ENCODE measurements at places on chromosomes 12 and 14.
A peak's percentile ranks its signal among the peaks of the same experiment; 100 is the strongest.

- no peak for DNase-seq
Observed at GRCh38 chr12:122518908-122519307, 7.8 kb downstream of the RSRC2 start.

- DNase-seq = no peak
Observed at GRCh38 chr12:124240493-124240892, 54.4 kb upstream of the RFLNA start.

DNA sequence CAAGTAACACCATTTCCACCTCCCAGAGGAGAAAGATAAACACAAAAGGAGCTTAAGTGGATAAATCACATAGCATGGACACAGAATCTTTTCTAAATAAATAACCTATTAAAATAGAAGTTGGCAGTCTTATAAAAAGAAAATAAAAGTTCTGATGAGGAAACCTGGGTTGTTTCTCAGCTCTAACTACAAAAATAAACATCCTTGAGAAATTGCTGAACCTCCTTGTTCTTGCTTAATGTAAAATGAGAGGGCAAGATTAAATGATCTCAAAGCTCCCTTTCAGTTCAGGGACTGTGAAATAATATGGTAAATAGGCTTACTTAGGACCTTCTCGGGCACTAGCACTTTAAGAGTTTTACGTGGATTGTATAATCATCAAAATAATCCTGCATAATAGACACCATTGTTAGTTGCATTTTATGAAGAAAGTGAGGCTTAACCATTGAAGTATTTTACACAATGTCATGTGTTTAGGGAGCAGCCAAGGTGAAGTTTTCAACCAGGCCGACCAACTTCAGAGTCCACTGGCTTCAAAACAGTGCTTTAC, 214.0 kb upstream of the NOVA1 start:
- no peak for DNase-seq

DNA sequence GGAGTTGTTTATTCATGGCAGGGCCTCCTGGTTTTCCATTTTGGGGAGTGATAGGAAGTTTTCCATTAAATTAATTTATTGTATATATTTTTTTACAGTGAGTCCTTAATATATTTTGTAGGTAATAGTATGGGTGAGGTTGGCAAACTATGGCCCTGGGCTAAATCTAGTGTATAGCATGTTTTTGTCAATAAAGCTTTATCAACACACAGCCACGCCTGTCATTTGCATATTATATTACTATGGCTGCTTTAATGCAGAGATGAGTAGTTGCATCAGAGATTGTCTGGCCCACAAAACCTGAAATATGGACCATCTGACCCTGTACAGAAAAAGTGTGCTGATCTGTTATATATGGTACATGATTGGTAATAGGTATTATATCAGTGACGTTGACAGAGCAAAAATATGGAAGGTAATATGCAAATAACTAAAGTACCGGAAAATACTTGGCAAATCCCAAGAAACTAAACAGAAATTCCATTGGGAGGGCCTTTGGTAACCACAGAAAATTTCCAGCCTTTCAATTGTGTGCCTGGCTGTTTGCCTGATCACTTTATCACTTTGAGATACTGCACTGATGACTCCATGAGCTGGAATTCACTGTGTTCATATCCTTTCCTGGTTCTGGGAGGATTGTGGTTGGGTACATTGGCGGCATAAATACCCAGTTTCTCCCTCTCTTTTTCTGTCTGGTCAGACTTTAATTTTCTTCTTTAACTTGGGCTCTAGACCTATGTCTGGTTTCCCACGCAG, 61.7 kb upstream of the RFLNA start:
- no peak for DNase-seq

DNA sequence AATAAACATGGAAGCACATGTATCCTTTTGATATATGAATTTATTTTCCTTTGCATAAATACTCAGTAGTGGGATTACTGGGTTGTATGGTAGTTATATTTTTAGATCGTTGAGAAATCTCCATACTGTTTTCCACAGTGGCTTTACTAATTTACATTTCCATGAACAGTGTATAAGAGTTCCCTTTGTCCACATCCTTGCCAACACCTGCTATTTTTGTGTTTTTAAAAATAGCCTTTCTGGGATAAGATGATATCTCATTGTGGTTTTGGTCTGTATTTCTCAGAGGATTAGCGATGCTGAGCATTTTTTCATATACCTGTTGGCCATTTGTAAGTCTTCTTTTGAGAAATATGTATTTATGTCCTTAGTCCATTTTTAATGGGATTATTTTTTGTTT, 329.2 kb upstream of the KITLG start:
- no peak for DNase-seq

DNA sequence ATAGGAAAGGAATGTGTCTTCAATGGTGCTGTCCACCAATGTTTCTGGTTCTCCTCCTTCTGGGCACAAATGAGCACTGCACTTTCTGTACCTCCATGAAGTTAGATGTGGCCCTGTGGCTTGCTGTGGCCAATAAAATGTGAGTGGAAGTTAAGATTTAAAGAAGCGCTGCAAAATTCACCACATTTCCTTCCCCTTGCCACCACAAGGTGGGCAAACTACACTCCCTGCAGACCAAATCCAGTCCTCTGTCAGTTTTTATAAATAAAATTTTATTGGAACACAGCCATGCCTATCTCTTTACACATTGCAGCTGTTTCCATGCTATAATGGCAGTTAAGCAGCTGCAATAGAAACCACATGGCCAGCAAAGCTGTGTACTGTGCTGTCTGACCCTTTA, 141.4 kb upstream of the TMPO start:
- no peak for DNase-seq

DNA sequence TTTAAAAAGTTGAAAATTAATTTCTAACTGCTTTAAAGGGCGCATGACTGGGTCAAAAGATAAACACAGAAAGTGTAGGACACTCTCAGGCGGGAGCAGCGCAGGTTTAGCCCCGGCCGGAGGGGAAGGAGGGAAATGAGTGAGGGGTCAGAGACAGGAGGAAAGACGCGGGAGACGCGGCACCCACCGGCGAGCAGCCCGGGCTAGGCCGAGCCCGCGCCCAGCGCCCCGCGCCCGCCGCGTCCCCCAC, 591 bp downstream of the GXYLT1 start:
- no peak for DNase-seq

DNA sequence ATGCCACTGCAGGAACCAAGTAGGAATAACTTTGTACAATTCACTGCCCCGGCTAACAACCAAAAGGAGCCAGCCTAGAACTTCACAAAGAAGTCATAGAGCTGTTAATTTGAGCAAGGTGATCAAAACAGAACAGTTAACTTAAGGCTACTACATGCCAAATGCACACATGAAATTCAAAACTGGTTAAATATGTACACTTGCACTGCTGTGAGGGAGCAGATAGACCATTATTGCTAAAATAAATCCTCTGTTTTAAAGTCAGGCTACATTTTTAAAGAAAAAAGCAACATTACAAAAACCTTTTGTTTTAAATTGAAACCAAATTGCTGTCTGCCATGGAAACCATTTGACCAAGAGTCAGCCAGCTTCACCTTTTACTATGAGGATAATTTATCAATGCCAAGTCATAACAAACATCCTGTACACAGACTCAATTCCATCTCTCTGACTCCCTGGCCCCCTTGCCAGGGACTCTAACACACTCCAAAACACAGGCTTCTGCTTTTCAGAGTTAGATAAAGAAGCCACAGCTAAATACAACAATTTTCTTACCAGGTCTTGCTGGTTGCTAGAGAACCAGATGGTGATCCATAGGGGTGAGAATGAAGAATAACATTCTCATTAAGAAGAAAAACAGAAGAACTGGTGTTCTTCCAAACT, 84.0 kb downstream of the LRP6 start:
- no peak for DNase-seq

DNA sequence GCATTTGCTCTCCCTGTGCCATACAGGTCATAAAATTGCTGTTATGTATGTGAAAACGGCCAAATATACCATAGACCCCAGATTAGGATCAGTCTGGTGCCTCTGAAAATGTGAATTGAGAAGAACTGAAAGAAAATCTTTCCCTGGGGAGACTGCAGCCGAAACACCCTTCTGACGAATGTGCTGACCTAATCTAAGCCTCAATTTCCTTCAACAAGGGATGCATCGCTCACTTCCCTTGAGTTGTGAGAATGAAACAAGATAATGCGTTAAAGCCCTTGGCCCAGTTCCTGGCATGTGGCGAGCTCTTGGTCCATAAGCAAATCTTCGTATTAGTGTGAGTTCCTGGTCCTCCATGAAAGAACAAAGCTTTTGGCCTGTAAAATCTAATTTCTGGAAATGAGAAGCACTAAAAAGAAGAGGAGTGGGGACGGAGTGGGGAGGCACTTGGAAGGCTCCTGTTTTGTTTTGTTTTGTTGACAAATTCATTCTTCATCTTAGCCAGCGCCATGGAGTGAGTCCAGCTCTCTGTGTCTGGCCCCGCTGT, 49.5 kb upstream of the RTRAF start:
- DNase-seq = no peak

- no peak for DNase-seq
Observed at GRCh38 chr12:56874821-56875220, 59.4 kb downstream of the SDR9C7 start.

DNA sequence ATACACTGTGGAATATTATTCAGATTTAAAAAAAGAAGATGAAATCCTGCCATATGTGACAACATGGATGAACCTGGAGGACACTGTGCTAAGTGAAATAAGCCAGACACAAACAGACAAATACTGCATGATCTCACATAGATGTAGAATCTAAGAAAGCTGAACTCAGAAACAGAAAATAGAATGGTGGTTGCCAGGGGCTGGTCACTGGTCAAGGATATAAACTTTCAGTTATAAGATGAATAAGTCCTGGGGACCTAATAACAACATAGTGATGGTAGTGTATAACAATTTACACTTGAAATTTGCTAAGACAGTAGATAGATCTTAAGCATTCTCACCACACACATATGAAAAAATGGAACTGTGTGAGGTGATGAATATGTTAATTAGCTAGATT, 161.3 kb upstream of the TMCC3 start:
- DNase-seq = no peak

- DNase-seq = peak; percentile 81
Observed at GRCh38 chr12:124774462-124775167, 89.0 kb downstream of the SCARB1 start.

- no peak for DNase-seq
Observed at GRCh38 chr14:30443368-30444007, 115.5 kb upstream of the G2E3 start.

GRCh38 chr14:75059642-75060041, 4.2 kb downstream of the ACYP1 start:
- DNase-seq = no peak

DNA sequence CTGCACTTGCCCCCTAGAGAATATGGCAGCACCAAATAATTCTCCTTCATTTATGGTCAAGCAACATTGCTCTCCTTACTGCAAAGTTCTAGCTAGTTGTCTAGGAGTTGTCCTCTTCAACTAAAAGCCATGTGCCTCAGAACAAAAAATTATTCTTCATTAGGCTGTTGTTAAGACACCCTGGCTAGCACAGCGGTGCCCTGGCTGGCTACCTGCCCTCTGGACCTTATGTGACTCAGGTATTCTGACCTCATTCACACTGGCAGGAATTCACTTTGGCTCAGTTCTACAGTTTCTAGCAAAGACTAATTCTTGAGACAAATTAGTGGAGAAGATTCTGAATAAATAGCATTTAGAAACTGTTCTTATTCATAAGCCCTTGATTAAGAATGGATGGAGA, 224.4 kb upstream of the KRR1 start:
- DNase-seq = no peak

DNA sequence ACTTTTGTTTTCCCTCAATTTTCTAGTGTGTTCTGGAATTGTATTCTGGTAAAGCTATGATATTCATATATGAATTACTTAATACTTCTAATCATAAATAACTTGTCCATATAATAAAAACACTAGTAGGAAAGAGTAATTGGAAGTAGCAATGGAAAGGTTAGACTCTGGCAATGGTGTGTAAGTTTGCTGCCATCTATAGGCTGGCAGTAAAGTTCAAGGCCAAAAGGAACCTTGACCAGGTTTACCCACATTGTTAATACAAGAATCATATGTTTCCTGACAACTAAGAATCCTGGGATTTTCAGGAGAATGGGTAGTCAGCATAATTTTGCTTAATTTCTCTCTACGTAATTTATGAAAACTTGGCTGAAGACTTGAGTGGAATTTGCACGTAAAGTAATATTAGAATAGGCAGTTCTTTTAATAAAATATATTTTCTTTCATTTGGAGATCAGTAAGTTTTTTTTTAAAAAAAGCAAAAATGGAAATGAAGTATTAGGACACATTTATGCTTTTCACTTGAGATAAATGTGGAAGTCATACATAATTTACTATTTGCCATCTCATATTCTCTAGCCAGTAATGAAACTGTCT, 926.7 kb downstream of the GALC start:
- DNase-seq = no peak

DNA sequence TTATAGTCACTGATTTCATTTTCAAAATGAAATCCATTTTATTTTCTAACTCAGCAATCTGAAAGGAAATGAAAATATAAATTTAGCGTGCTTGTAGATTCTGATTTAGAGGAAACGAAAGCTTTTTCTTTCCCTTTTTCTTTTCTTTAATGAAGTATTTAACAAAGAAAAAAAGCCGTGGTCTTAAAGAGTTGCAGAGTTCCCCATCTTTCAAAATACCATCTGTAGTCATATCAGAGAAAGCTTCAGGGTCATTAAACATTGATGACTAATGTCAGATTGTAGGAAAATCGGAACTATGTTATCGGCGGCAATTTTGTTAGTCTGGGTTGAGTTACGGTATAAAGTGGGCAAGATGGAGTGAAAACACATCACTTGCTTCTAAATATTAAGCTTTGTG, 32.3 kb downstream of the DRAM1 start:
- DNase-seq = no peak

DNA sequence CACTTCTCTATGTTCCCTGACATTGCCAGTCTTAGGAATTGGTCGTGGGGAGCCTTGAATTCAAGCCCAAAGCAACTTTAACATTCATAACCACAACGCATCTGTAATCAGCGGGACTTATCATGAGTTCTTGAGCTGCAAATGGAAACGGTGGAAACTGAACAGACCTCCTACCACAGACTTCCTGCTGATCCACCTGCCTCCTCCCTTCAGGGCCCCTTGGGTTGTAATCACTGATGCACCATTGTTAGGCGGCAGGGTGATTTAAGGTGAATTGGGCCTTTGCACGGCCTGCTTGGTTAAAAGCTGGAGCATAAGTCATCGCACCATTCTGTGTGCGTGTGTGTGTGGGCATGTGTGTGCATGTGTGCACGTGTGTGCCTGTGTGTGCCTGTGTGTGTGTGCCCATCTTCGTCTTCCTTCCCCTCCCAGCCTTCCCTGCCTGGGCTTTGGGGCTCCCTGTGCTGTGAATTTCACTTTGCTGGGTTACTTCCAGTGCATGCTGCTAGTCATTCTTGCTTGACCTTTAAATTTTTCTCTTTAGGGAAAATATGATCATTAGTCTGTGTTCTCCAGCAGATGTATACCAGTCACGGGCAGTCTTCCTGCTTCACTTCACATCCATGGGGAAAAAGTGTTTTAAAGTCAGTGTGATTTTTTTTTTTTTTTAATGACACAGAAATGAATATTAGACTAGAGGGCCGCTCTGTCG, 29.1 kb downstream of the CHST11 start:
- peak; percentile 37 for DNase-seq

DNA sequence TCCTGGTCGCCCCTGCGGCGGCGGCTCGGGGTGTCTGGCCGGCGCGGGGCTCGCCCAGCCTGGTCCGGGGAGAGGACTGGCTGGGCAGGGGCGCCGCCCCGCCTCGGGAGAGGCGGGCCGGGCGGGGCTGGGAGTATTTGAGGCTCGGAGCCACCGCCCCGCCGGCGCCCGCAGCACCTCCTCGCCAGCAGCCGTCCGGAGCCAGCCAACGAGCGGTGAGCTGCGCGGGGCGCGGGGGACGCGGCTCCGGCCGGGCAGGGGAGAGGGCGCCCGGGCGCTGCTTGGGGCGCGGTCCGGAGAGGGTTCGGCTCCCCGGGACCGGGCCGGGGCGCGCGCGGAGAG, at the start of gene LGALS3:
Gene LGALS3, plus strand, starts transcription at position 167 of the 342 bp plus-strand sequence. CDS start 8,122 bp downstream, outside the sequence.
- DNase-seq = peak; percentile 34

- no peak for DNase-seq
Observed at GRCh38 chr12:75854681-75855309, 176.8 kb downstream of the PHLDA1 start.
